ENCODE measurements at places on chromosomes 5 and 9.

DNA sequence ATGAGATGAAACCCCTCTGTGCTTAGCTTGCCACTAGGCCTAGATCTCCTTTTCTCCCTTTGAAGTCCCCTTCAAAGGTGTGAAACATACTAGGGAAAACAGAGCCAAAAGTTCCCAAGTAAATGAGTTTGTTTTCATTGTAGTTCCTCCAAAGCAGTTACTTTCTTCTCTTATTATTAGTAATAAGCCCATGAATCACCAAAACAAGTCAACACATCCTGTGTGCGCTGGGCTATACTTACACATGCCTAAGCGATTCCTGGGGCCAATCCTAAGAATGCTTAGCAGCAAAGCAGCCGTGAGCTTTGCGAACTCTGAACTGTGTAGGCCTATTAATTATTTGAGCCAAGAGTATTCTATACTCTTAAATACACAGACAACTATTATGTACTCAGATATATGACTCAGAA is 7.6 kb downstream of the ENC1 start:
- DNase-seq: no peak

GRCh38 chr5:53068291-53068836 is 41.2 kb downstream of the MOCS2 start:
- DNase-seq: no peak

DNA sequence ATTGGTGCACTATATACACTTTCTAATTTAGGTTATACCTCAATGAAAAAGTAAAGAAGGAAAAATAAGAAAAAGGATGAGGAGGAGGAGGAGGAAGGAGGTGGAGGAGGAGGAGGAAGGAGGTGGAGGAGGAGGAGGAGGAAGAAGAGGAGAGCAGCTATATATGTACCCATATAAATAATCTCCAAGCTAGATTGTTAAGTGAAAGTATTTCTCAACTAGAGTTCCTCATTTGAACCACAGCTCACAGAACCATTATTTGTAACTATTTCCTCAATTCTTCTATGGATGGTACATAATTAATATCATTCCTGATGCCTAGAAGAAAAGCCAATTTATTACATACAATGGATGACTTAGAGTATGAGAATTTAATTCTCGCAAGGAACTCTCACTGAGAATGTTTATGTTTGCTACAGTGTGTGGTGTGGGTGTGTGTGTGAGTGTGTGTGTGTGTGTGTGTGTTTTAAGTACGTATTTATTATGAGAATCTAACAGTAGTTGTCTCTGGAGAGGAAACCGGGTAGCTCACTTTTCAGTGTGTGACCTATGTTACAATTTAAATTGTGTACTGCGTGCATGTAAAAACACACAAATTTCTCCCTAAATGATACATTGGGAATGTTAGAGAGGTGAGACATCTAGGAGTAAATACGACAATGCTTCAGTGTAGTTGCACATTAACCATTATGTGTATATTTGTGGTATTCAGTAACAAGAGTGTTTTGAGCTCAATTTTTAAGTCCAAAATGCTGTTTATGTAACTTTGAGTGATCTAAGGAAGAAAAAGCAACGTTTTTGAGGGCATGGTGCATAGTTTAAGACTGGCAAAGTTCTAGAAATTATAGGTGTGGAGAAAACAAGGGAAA is 20.2 kb upstream of the NREP start:
- DNase-seq: no peak

DNA sequence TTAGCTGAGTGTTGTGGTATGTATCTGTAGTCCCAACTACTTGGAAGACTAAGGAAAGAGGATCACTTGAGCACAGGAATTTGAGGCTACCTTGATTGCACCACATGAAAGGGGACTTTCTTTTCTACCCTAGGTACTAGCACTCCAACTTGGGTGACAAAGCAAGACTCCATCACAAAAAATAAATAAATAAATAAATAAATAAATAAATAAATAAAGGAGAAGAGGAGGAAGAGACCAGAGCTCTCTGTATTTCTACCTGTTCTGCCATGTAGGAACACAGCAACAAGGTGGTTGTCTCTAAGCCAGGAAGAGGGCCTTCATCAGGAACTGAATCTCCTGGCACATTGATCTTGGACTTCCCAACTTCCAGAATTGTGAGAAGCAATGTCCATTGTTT is 118.6 kb downstream of the HMHB1 start:
- no peak for DNase-seq

DNA sequence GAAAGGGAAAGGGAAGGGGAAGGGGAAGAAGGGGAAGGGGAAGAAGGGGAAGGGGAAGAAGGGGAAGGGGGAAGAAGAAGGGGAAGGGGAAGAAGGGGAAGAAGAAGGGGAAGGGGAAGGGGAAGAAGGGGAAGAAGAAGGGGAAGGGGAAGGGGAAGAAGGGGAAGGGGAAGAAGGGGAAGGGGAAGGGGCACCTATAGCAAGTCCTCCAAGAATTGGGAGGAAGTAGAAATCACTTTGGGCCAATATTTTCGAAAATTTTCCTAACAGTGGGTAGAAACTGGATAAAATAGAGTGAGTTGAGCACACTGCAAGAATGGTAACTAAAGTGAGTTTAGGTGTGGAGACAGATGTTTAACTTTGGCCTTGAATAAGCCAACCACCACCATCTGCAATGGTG is 915.3 kb downstream of the DNAH5 start:
- DNase-seq: no peak

GRCh38 chr5:32551865-32552264 is 33.5 kb upstream of the SUB1 start:
- no peak for DNase-seq

DNA sequence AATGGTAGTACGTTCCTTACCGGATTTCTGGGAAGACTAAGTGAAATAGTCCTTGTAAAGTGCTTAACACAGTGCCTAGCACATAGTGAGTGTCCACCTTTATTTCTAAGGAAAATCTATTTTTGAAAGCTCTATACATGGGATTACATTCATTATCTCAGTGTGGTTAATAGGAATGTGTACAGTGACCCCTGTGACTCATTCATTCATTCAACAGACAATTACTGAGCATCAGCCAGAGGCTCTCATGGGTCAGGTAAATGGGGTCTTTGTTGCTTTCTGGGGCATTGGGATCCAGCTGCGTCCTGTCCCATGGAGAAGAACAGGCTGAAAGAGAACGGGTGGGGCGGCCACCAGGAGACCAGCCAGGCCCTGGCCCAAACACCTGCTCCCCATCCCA is 226.2 kb upstream of the TBC1D2 start:
- DNase-seq: no peak

- no peak for DNase-seq
Measured at GRCh38 chr5:173032730-173033129, 23.4 kb upstream of the CREBRF start.

DNA sequence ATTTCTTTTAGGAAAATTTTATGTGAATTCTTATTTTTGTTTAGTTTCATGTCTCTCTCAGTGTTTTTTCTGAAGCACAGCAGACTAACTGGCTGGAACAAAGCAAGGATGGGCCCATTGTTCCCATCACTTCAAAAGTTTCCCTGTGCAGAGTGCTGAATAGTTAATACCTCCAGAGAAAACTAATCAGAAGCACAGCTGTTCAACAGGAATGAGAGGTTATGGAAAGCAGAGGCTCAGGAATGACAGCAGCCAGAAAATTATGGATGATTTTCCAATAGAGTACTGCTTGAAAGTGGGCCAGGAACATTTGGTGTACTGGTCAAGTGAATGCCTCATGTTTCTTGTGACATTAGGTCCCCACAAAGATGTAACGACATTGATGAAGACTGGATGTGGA is 173.0 kb upstream of the TARS1 start:
- DNase-seq: no peak

- no peak for DNase-seq
Measured at GRCh38 chr5:10674582-10674981, 86.5 kb downstream of the DAP start.

DNA sequence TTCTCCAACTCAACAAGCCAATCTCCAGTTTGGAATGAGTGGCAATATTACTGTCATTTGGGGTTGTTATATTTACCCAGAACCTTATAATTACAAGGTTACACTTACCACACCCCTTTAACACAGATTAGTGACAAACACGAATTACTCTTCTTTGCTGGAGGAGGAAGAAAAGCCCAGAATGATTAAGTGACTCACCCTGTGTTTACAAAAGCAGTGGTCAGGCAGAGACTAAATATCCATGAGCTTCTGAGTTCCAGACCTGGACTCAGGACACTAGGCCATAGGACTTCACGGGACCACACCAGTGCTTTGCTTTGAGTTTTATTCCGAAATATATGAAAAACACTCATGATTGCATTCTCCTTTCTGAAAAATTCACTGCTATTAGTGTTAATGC is 370.8 kb downstream of the TLE1 start:
- DNase-seq: no peak

DNA sequence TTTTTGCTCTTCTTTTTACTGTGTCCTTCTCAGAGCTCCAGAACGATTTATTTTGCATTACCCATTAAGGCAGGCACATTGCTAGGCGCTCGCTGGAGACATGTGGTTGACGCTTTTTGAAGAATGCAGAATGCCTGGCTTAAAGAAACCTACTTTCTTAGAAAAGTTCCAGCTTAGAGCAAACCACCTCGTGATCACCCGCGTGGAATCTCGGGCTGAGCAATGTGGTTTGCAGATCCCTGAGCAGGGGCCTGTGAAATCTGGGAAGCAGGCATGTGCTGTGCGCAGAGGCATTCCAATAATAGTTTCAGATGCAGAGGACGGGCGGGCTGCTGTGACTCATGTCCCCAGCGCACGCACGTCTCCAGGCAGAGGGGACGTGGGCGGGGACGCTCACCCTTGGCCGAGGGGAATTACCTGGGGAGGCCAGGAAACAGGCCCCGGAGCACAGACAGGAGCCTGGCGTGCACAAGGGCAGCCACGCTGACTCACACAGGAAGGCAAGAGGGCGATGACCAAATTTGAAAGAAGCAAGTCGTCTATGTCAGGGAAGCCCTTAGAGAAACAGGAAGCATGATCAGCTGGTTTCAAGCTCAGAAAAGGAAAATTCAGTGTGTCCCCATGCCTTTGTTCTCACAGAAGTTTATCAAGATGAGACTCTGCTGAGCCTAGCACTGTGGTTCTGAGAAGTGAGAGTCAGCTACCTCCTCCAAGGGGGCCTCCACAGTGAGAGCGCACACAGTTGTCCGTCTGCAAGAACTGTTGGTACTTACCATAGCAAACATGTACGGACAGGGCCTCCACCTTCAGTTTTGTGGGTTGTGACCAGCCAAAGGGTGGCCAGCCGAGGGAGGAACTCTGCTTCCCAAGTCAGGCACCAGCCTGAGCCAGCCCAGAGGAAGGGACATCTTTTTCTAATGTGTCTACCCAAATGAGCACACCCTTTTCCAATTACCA is 218.6 kb downstream of the PIK3R1 start:
- peak; percentile 91 for DNase-seq

DNA sequence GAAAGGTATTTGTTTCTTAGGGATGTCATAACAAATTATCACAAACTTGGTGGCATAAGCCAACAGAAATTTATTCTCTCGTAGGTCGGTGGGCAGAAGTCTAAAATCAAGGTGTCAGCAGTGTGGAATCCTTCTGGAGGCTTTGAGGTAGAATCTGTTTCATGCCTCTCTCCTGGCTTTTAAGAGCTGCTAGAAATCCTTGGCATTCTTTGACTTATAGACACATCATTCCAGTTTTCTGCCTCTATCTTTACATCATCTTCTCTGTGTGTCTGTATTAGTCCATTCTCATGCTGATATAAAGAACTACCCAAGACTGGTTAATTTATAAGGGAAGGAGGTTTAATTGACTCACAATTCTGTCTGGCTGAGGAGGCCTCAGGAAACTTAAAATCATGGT is 488.1 kb upstream of the PAPPA start:
- DNase-seq: no peak

DNA sequence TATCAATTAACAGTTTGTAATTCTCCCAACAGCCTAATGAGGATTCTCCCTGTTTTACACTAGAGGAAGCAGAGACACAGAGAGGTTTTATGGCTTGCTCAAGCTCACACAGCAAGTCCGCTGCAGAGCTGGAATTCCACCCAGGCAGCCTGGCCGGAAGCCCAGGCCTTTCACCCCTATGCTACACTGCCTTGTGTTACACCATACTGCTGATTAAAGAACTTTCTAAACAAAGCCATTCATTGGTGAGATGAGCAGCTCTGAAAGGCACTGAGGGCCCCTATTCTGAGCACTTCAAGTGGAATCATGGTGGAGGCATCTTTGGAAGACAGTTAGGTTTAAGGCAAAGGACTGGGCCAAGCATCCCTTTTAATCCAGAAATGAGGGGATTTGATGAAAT is 14.7 kb upstream of the LARP1 start:
- no peak for DNase-seq

GRCh38 chr9:113665064-113665463 is 201.5 kb downstream of the RGS3 start:
- no peak for DNase-seq

- DNase-seq: no peak
Measured at GRCh38 chr5:32559921-32560320, 25.4 kb upstream of the SUB1 start.

DNA sequence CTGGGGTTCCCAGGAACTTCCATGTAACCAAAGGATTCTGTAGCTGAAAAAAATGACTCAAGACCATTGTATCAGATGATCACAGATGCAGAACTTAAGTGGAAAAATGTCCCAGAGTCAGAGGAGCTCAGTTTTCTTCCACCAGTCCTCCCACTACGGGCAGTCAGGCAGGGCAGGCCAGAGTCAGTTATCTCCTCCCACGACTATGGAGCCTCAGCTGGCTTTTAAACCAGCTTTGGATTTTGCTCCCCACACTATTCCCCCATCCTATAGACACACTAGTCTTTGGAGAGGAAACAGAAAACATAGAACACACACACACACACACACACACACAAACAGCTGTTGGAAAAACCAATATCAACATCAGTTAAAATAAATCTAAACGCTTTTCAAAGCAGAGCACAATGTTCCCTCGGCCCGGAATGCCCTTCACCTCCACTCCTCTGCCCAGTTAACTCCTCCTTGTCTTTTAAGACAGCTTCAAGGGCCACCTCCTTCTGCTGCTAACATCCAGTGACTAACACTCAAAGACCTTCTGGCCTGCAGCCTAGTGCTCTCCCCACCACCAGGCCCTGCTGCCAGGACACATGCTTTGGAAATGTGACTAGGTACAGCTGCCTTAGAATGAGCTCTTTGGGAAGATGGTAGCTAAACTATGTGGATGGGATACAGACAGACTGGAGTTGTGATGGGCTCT is 56.8 kb downstream of the NIPAL4 start:
- DNase-seq: no peak

DNA sequence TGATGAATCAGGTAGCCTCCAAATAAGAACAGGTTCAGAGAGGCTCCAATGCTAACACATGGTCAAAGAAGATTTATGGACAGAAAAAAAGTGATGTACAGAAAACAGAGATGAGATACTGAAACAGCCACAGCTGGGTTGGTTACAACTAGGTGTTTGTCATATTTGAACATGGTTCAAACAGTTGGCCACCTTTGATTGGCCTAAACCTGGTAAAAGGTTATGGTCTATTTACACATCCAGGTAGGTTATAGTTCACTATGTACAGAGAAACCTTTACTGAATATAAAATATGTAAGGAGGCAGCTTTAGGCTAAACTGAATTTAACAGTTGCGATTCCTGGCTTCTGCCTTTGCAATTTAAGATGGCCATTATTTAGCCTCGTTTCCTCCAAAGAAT is 134.0 kb upstream of the ZNF366 start:
- no peak for DNase-seq

Data from K562 (cell line).